ENCODE measurements at places on chromosomes 1 and 21.

DNA sequence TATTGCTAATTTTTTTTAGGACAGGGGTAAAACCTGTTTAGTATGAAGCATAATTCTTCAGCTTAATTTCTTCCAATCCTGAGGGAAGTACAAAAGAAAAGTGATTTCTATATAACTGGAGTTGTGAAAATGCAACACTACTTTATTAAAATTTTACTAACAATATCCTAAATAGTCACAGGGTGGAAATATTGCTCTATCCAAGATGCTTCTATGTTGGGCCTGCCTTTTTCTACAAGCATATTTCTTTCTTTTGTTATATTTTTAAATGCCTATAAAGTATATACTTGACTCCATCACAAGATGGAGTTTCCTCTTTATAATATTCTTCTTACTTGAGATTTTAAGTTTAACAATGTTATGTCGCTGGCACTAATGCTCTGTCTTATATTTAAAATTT, 37.9 kb downstream of the DTL start:
- no peak for DNase-seq

DNA sequence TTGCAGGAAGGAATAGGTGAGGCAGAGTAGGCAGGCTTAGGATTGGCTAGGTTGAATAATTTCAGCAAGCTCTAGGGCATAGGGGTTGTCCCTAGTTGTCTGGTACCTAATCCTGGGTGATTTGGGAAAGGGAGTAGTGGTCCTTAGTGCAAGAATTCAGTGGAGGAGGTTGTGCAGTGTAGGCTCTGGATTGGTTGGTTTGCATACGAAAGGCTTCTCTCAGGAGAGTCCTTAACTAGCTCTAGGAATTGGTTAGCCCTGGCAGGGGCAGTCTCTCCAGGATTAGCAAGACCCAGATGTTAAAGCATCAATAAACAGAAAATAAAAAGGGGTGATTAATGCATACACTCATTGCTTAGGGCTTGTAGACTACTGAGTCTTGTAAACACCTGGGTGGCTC, 9.6 kb upstream of the CD101 start:
- DNase-seq, result no peak

GRCh38 chr1:66405061-66405460, 128.9 kb upstream of the SGIP1 start:
- DNase-seq, result no peak

DNA sequence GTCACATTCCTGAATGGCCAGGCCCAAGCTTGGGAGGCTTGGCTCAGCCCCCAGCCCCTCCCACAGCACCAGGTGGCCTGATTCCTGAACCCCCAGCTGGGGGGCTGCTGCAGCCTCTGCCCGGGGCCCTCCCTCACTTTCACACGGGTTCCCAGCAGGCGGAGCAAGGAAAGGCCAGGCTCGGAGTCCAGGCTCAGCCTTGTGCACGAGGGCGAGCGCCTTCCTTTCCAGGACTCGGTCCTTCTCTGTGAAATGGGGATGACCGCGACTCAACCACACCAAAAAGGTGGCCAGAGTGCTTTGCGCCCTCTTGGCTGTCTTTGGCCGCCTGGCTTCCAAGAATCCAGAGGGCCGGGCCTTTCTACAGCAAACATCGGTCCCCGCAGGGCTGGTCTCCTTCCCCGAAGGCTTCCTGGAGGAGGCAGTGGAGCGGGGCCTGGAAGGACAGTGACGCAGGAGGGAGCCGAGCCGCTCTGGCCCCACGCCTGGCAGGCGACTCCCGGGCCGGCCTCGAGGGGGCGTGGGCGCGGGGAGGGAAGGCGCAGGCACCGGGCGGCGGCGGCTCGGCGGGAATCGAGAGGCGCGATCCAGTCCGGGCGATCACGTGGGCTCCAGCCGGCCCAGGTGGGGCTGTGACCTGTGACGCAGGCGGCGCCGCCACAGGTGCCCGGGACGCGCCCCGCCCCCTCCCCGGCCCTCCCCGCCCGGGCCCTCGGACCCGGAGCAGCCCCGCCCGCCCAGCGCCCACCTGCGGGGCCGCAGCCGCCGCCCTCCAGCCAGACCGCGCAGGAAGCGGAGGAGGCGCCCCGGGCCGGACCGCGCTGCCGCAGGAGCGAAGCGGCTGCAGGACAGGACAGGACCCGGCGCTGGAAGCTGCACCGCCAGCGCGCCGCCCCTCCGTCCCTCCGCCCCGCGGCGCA, at the start of gene ARHGEF16:
Gene ARHGEF16, plus strand, starts transcription at position 775 of the 920 bp plus-strand sequence. CDS start 8,420 bp downstream, outside the sequence.
- DNase-seq, result no peak

GRCh38 chr21:44454747-44455523, at the start of gene LRRC3:
TSS of gene LRRC3 (plus strand) at chr21:44455510. CDS start at chr21:44456645, 1,135 bp downstream.
- DNase-seq, result peak; percentile 83

GRCh38 chr1:199522936-199523335, 504.6 kb upstream of the NR5A2 start:
- DNase-seq, result no peak

- DNase-seq, result no peak
These were observed 247.6 kb upstream of the PBX1 start for GRCh38 chr1:164311377-164311776.

GRCh38 chr1:192153276-192153675, 5.0 kb upstream of the RGS18 start:
- DNase-seq, result no peak

DNA sequence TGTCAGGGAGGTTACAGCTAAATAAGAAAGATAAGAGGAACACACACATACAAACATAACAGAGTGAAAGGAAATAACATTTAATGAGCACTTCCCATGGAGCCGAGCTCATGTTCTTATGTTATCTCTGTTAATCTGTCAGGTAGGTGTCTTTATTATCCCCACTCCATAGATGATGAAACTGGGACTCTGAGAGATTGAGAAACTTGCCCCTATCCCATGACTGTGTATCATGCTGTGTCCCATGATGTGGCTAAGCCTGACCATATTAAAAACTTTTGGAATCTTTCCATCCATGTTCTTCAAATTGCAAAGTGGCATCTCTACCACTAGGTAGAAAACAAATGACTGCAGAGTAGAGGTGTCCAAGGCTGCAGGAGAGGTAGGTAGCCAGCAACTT, 285.2 kb upstream of the SGIP1 start:
- no peak for DNase-seq

- DNase-seq, result no peak
These were observed 49.1 kb upstream of the APOBEC4 start for GRCh38 chr1:183702087-183702812.

DNA sequence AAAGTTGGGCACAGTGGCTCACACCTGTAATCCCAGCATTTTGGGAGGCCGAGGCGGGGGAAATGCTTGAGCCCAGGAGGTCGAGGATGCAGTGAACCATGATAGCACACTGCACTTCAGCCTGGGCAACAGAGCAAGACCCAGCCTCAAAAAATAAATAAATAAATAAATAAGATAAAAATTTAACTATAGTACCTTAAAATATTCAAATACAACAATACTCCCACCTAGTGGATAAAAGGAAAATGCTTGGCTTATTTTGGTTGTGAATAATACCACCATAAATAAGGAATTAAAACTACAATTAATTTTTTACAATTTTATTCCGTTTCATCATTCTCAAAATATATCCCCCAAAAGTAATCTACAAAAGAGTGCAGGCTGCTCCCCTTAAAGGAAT, 8.1 kb downstream of the PSMG1 start:
- no peak for DNase-seq

GRCh38 chr1:17189632-17189990, 15.3 kb upstream of the PADI1 start:
- DNase-seq, result no peak

DNA sequence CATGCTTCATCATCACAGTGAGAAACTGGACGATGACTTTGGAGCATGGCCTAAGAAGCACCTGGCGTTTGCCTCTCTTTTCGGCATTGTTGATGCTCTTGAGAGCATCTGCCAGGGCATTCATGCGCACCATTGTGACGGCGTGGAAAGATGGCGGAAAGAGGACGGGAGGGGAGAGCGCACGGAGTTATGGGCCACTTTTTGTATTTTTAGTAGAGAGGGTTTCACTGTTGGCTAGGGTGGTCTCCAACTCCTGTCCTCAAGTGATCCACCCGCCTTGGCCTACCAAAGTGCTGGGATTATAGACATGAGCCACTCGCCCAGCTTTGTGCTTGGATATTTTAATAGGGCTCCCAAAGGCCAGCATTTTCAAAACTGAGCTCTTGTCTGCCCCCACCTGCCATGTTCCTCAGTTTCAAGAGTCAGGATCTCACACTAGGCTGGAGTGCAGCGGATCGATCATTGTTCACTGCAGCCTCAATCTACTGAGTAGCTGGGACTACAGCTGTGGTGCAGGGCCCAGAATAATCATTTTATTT, 5.3 kb downstream of the RPS8 start:
- DNase-seq, result no peak

DNA sequence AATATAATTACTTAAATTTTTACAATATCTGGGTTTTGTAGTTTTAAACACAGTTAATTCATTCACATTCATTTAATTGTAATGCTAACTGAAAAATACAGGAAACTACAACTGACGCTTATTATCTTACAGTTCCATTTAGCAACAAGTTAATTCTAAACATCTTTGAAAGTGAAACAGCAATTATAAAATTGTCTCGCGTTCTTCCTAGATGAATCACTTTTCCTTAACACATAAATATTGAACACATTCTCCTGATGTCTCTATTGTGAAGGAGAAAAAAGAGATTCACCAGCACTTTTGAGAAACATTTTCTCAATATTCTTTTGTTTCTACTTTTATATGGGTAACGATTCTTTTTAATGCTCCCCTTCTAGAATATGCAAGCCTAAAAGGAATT, 6.4 kb downstream of the PTGFR start:
- no peak for DNase-seq

- DNase-seq, result no peak
These were observed 10.8 kb downstream of the FYB2 start for GRCh38 chr1:56808410-56808809.

- DNase-seq, result no peak
These were observed 177.5 kb downstream of the ROR1 start for GRCh38 chr1:63951059-63951946.

DNA sequence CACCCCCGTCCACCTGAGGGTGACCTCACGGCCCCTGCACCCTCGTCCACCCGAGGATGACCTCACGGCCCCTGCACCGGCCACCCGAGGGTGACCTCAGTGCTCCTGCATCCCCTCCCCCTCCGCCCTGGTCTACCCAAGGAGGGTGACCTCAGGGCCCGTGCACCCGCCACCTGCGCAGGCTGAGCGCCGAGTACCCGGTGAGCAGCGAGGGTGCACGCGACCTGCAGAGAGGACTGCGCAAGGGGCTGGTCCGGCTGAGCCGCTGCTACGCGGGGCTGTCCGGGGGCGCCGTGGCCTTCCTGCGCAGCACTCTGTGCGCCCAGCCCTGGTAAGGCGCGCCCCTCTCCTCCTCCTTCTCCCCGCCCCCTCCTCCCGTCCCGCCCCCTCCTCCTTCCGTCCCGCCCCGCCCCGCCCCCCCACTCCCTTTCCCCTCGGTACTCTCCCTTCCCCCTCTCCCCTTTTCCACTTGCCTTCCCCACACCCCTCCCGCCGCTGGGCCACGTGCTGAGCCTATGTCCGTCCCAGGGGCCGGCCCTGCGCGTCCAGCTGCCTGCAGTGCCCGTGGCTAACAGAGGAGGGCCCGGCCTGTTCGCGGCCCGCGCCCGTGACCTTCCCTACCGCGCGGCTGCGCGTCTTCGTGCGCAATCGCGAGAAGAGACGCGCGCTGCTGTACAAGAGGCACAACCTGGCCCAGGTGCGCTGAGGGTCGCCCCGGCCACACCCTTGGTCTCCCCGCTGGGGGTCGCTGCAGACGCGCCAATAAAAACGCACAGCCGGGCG, 28.4 kb downstream of the TRIM11 start:
- DNase-seq, result no peak

GRCh38 chr1:191255354-191256054, 777.8 kb upstream of the BRINP3 start:
- no peak for DNase-seq

DNA sequence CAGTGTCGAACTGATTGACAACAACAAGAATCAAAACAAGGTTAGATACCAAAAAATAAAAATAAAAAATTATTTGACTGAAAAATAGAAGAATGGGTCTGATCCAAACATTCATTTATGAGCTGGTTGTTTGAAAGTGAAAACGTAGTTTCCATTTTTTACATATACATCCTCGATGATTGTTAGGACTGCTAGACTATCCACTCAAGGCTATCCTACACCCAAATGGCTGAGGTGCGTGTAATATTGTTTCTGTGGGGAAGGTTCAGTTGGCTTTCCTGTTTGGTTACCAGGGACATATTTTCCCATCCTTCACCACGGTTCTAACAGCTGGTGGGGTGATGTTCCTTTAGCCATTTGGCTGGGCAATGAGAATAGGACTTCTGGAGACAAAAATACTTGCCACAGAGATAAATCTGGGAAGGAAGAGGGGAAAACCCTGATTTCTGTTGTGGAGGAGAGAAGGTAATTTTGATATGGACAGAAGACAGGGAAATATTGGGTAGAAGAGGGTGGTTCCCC, 66.3 kb downstream of the MAP3K7CL start:
- no peak for DNase-seq

DNA sequence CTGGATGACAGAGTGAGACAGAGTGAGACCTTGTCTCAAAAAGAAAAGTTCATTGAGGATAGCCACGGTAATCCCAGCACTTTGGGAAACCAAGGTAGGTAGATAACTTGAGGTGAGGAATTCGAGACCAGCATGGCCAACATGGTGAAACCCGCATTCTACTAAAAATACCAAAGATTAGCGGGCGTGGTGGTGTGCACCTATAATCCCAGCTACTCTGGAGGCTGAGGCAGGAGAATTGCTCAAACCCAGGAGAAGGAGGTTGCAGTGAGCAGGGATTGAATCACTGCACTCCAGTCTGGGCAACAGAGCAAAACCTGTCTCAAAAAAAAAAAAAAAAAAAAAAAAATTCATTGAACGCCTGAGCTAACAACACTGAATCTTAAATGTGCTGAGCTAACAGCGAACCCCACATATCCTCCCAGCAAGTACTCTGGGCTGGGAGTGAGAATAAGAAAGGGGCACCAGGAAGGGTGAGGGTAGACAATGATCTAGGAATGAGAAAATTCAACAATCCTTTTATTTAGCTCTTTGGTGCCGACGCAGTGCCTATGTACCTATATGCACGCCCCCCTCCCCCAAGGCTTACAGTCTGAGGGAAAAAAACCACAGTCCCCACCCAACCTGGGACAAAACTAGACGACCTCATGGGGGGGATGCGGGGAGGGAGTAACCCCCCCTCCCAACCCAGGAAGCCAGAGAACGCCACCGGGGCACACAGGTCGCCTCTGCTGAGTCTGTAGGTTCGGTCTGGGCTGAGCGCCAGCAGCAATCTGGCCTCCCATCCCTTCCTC, 1.4 kb upstream of the CACNA1S start:
- DNase-seq, result no peak

- DNase-seq, result no peak
These were observed 9.5 kb downstream of the JAK1 start for GRCh38 chr1:64956733-64957441.

DNA sequence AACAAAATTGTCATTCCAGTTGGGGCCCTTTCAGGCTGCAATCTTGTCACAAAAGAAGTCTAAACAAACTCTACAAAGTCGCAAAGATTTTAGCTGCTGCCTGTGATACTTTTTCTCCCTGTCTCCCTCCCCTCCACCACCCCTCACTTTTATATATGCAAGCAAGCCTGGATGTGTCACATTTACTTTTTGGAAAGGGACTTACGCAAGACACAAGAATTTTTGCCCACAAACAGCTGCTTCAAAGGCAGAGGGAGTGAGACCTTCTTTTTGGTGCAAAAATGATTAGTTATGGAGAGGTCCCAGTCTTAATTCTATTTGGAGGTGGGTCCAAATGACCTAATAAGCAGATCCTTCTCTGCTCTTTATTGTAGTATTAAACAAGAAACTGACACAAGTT, 22.9 kb upstream of the RALGPS2 start:
- no peak for DNase-seq

Measured in activated naive CD4-positive, alpha-beta T cell (primary cell).